ENCODE measurements at places on chromosomes 5 and 9.

DNA sequence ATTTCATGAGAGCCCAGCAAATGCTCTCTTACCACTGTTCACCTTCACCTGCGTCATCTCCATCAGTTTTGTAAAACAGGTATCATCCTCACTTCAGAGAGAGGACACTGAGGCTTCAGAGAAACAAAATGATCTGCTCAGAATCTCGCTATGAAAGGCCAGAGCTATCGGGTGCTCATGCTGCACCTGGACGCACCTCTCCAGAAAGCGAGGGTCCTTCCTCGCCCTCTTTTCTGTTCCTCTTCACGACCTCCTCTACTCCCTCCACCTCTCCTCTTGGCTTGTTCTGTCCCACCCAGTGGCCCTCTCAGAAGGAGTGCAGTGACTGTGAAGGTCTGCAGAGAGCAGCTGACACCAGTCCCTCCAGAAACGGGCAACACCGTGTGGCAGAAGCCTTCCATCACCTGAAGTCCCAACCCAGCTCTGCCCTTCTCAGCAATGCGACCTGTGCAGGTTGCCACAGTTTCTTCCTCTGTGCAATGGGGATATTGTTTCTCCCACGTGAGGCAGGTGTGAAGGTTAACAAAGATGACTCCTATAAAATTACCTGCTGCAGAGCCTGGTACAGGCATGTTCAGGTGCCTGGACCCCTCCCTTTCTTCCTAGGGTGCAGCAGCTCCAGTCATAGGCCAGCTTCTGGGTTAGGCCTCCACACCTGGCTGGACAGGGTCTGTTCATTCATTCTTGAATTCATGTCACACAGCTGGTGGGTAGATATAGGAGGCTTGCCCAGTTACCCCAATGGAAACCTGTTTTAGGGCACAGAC, 45.3 kb upstream of the ANGPTL2 start:
- no peak for DNase-seq

DNA sequence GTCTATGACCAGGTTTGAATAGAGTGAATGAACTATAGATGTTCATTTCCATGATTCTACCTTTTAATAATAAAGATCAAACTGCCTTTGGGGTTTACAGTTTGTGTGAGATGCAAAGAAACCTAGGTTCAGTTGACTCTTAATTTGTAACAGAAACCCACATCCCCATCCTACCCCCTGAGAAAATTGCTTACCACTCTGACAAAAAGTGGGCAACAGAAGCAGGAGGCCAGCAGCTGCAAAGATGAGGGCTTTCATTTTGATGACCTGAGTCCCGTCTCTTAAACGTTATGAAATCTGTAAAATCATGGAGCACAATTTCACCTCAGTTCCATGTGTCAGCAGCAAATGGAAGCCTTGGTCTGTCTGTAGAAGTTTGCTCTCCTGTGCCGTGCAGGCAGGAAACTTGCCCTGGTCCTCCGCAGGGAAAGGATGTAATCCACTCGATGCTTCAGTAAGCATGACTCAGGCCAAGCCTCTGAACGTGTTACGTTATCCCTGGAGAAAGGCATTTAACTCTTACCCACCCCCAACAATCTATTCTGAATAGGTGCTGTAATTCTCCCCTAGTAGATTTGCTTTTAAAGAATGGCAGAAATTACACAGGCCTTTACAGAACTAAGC, at the start of gene F2RL2:
F2RL2 (minus strand) TSS at position 431 of the 624 bp plus-strand sequence; CDS start at position 258, 173 bp downstream.
- DNase-seq: no peak

DNA sequence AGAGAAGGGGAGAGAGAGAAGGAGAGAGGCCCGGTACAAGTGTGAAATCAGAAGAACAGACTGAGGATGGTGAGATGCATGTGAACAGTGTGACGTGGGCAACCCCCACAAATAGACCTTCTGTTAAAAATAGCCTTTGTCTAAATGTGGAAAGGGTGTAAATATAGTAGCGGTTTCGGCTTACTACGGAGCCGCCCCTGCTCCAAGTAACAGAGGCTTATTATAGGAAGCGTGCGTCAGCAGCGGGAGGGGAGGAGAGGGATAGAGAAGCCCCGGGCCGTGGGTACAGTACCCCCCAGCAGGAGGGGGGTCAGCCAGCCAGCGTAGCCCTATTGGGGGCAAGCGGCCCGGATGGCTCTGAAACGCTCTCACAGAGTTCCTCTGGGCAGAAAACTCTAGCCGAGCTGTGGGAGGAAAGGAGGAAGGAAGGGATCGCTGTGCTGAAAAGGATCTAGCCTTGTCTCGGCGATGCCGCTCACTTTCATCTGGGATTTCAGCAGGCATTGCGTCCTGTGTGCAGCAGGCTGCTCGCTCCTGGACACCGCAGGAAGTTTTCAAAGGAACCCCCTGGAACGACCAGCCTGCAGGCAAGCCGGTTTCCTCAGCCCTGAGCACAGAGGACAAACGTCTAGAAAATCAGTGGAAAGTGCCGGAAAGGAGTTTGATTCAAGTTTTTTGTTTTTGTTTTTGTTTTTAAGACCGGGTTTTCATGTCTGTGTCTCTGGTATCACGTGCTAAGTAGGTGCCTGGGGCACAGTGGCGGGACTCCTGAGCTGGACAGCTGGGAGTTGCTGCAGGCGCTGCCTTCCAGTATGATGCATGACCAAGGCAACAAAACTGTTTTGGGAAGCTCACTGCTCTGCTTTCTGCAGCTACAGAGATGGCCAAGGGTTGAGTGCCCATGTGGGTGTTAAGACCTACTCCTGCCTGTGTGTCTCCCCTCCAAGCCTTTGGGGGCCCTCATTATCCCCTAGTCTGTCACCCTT, 146.6 kb downstream of the SEC61B start:
- DNase-seq: no peak

DNA sequence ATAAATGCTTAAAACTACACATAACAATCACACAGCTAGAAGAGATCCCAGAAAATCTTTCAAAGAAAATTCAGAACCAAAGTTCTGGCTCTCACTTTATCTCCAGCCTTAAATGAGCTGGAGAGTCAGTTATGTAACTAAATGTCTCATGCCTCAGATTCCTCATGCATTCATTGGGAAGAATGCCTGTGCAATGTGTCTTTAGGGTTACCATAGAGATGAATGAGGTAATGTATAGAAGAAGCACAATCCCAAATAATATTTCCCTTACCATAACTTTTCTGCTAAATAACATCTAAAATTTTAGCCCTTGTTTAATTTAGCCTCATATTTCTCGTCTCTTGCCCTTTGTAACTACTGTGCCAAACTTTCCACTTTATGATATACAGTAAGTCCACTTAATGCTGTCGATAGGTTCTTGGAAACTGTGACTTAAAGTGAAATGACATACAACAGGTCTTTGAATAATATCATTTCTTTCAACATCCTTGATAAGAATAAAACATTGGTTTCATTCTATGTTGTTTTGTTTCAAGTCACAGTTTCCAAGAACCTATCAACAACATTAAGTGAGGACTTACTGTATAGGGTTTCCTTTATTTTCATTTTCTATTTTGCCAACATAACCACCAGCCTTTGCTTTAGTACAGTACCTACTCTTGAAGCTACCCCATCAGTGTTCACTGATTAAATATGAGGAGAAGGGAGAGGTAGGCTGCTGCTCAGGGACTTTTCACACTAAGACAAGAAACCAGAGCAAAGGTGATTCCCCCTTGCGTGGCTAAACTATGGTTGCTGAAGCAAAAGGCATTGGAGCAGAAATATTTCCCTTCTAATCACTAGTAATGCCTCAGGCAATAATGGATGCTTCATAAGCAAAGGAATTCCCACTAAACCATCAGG, 295.7 kb upstream of the PTGER4 start:
- DNase-seq: no peak

- no peak for DNase-seq
Measured at GRCh38 chr9:79939819-79940218, 368.1 kb downstream of the TLE4 start.

DNA sequence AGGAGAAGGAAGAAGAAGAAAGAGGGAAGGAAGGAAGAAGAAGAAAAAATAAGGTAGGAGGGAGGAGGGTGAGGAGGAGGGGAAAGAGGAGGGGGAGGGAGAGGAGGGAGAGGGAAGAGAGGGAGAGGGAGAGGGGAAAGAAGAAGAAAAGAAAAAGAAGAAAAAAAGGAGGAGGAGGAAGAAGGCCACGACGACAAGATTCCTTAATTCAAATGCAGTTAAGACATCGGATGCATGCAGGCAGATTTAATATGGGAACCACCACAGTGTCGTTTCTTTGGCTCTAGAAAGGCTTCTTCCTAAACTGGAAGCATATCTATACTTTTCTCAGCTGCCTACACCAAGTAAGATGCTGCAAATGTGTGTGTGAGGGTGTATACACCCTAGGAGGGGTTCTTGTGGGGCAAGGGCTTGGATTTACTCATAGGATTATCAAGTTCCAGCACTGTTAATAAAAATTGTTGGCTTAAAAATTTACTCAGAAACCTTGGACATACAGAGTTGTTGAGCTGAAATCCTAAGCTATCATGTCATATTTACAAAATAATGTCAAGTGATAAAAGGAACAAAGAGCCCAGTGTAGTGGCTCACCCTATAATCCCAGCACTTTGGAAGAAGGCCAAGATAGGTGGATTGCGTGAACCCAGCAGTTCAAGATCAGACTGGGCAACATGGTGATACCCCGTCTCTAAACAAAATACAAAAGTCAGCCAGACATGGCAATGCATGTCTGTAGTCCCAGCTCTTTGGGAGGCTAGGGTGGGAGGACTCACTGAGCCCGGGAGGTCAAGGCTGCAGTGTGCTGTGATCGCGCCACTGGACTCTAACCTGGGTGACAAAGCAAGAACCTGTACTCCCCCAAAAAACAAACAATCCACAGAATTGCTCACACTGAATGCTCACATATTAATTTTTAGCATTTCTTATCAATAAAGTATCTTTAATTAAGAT, 108.5 kb downstream of the UBAP2 start:
- peak; percentile 50 for DNase-seq
